ENCODE measurements at places on chromosomes 6 and 20.

GRCh38 chr6:69019832-69020231 is 384.8 kb downstream of the ADGRB3 start:
- DNase-seq: no peak

- DNase-seq: no peak
Observed at GRCh38 chr6:156989159-156989806, 212.1 kb downstream of the ARID1B start.

GRCh38 chr6:4125933-4126864 is 9.2 kb downstream of the ECI2 start:
- no peak for DNase-seq

DNA sequence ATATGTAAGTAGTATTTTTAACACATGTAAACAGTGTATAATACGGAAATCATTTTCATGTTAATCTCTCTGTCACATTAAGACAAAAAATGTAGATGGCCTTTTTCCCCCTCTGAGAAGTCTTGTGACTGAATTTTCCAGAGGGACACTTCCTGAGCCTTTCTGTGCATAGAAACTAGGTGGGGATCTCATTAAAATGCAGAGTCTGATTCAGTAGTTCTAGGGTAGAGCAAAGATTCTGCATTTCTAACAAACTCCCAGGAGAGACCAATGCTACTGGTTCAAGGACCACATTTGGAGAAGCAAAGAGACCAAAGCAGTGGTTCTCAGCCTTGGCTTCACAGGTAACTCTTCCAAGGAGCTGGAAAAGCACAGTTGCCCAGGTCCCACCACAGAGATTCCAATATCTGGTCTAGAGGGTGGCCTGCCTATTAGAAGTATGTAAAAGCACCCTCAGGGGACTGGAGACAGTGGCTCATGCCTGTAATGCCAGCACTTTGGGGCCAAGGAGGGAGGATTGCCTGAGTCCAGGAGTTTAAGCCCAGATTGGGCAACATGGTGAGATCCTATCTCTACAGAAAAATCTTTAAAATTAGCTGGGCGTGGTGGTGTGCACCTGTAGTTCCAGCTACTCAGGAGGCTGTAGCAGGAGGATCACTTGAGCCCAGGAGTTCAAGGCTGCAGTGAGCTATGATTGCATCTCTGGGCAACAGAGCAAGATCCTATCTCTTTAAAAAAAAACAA is 378.5 kb downstream of the KIF16B start:
- no peak for DNase-seq

- no peak for DNase-seq
Observed at GRCh38 chr6:21593927-21594415, 420 bp downstream of the SOX4 start.

- no peak for DNase-seq
Observed at GRCh38 chr20:51811042-51811355, 8.7 kb upstream of the SALL4 start.

- DNase-seq: no peak
Observed at GRCh38 chr6:157513619-157514485, 132.9 kb downstream of the ZDHHC14 start.

- no peak for DNase-seq
Observed at GRCh38 chr6:36844232-36845170, 5.3 kb upstream of the CPNE5 start.

GRCh38 chr20:33249456-33249855 is 13.7 kb downstream of the BPIFA1 start:
- no peak for DNase-seq

- DNase-seq: no peak
Observed at GRCh38 chr20:57210911-57211280, 55.5 kb downstream of the BMP7 start.

DNA sequence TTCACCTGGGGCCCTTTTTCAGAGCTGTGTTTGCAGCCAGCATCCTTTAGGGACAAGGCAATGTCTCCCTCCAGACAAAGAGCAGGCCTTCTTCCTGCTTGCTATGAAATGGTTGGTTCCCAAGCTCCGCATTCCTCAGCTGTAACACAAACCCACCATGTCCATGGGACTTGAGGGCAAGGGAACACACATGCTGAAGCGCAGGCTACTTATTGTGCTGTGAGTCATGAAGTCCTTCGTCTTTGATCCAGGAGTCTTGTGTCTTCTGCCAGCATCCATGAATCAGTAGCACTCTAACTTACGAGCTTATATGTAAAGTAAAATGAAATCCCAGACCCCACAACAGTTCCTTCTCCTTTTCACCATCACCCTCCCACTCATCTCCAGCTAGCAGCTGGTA is 59.0 kb downstream of the ANKRD60 start:
- no peak for DNase-seq

GRCh38 chr6:13407709-13408695 is 79.4 kb downstream of the GFOD1 start:
- no peak for DNase-seq

- peak; percentile 89 for DNase-seq
Observed at GRCh38 chr20:43749734-43750294, 23.0 kb upstream of the GTSF1L start.

GRCh38 chr6:143348531-143348930 is 102.0 kb downstream of the ADAT2 start:
- DNase-seq: no peak

GRCh38 chr6:138726066-138726756 is 47.4 kb upstream of the CCDC28A start:
- DNase-seq: no peak

DNA sequence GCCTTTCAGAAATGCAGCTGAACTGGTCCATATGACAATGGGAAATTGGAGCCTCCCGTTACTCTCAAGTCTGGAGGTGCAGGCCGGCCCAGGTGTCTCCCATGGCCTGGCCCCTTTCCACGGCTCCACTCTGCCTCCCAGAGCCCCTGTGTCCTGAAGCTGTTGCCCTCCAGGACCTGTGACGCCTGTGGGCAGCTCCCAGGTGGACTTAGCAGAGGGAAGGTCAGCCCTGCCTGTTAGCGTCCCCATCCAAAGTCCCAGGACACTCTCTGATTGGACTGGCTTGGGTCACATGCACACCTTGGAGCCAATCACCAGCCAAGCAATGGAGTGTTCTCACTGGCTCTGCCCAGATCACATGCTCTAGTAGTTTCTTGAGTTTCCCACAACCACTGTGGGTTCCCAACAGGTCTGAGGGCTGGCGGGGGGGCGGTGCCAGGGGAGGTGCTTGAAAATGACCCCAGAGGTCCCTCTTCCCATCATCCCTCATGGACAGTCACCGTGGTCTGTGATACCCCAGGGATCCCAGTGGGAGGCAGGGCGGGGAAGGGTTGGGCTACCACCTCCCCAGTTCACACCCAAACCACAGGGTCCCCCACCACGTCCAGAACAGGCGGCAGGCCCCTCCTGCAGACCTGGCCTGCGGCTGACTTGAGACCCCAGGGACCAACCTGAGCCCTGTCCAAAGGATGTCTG is 135.6 kb downstream of the TAF4 start:
- DNase-seq: no peak

DNA sequence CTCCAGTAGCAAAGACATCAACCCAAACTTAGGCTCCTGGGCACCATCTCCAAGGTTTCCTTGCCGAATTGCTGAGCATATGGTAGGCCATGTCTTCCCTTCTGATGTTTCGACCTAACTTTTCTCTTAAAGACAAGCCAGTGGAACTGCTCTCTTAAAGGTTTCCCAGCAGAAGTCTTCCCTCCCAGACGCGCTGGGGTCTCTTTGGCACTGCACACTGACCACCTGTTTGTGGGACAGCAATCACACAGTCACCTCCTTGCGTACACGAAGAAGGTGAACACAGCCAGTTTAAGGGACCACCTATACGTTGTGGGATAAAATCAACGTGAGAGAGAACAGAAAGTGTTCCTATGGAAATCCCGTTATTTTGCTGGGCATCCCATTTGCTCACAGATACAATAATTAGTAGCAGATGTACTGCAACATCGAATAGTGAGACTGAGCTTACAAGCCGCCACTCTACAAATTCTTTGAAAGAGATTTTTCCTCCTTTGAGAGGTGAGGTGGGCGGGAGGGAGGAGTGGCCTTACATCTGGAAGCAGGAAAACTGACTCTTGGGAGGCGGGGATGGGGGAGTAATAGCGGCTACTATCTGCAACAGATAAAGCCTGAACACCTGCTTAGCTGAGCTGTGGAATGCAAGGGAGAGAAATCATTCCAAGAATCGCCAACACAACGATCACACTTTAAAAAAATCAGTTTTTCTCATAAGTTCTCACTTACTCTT is 9.9 kb downstream of the GRIK2 start:
- no peak for DNase-seq

- no peak for DNase-seq
Observed at GRCh38 chr20:50673466-50674137, 17.7 kb downstream of the RIPOR3 start.

GRCh38 chr6:51108563-51109234 is 290.0 kb downstream of the TFAP2B start:
- DNase-seq: no peak

GRCh38 chr6:71491844-71492243 is 203.2 kb downstream of the OGFRL1 start:
- DNase-seq: no peak

DNA sequence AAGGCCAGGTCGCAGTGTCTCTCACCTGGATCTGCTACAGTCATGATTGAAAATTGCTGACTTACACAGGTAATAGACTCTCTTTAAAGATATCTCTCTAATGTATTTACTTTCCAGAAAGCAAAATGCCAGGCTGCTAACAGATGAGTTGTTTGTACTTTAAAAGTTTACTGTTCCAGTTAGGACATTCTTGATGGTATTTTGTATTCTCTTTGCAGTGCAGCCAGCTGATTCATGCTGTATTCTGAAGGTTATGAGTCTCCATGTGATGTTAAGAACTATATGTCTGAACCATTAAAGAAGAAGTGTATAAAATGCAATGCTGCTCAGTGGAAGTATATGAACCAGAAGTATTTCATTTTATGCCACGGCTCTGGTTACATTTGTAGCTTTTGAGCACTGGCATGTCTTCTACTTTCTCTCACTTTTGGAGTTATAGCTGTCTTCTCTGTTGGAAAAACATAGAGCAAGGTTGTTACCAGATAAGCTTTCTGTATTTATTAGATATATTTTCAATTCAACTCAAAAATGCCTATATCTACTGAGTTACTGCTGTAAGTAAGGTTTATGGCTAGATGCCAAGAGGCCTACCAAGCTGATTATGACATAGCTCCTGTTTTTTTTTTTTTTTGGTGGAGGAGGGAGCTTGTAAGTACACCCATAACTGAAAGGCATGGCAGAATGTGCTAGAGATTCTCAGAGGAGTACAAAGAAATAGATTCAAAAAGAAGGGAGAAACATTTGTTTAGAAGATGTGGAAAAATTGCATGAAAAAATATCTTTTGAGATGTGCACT is 130.5 kb upstream of the MAN1A1 start:
- DNase-seq: no peak

- DNase-seq: no peak
Observed at GRCh38 chr6:49892280-49892679, 25.9 kb upstream of the CRISP1 start.

DNA sequence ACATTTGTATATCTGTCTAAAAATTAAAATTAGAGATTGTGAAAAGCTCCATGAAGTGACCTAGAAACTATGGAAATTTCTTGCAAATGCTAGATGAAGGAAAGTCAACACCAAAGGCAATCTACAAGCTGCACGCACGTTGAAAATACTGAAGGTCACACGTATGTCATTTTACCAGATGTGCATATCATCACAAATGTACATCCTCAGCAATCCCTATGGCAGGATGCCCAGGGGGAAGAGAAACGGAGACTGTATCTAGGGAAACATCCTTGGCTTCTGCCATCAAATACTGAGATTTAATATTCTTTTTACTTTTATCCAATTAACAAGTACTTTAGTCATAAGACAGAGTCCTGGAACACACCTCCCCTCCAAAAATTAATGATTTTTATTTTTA is 672.0 kb downstream of the RNF144B start:
- no peak for DNase-seq

GRCh38 chr6:144095134-144096002 is at the start of gene SF3B5:
Gene SF3B5 (minus strand): TSS chr6:144095573. CDS start chr6:144095497, 76 bp downstream.
- peak; percentile 97 for DNase-seq

- no peak for DNase-seq
Observed at GRCh38 chr20:63594043-63594561, 20.1 kb upstream of the HELZ2 start.

GRCh38 chr20:33999025-33999649 is 5.4 kb downstream of the RALY start:
- no peak for DNase-seq

GRCh38 chr6:160265869-160266476 is 7.4 kb upstream of the SLC22A2 start:
- no peak for DNase-seq

DNA sequence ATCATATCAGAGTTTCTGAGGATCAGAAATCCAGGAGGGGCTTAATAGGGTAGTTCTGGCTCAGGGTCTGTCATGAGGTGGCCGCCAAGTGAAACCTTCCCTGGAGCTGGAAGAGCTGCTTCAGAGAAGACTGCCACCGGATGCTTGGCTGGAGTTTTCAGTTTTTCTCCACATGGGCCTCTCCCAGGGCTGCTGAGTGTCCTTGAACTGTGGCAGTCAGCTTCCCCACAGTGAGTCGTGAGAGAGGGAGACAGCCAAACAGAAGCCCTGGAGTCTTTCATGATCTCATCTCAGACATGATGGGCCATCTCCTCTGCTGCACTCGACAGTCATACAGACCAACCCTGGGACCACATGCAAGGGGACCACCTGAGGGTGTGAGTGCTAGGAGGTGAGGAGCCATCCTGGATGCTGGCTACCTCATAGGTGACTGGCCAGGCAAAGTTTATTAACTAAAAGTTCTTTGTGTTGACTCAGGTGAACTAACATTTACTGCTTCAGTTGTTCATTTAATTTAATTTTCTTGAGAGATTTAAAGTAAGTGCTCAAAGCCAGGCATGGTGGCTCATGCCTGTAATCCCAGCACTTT is 71.5 kb downstream of the SHLD1 start:
- DNase-seq: no peak

GRCh38 chr6:17912521-17912920 is 74.9 kb downstream of the KIF13A start:
- DNase-seq: no peak

GRCh38 chr6:78709021-78709420 is 158.3 kb upstream of the IRAK1BP1 start:
- DNase-seq: no peak

DNA sequence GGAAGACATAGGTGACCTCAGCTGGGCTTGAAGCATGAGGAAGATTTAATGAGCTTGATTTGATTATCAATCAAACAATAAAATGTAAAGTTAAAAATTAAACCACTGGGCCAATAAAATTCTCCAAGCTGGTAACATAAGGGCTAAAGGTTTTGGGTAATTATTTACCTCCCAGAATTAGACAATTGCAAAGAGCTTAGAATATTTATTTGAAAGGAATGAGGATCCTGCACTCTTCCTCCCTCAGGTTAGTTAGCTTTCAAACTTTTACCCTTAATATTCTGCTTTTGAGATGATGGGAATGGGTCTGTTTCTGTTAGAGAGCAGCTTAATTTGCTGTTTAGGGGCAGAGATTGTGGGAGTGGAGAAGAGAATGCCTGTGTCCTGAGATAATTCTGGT is at the start of gene SLC17A4:
SLC17A4 (plus strand) TSS at position 208 of the 400 bp plus-strand sequence. CDS start 7,221 bp downstream, outside the sequence.
- no peak for DNase-seq

- no peak for DNase-seq
Observed at GRCh38 chr6:83151114-83151513, 42.0 kb downstream of the PGM3 start.

GRCh38 chr20:19682249-19682648 is 75.8 kb upstream of the RIN2 start:
- DNase-seq: no peak

GRCh38 chr6:133548423-133549159 is 307.4 kb downstream of the EYA4 start:
- DNase-seq: no peak

GRCh38 chr20:59078231-59078630 is 35.6 kb upstream of the PRELID3B start:
- no peak for DNase-seq

- DNase-seq: no peak
Observed at GRCh38 chr20:57060407-57061050, 205.9 kb downstream of the BMP7 start.

Data from substantia nigra (tissue), 51 donors.